ENCODE measurements at places on chromosomes 5 and 9.

DNA sequence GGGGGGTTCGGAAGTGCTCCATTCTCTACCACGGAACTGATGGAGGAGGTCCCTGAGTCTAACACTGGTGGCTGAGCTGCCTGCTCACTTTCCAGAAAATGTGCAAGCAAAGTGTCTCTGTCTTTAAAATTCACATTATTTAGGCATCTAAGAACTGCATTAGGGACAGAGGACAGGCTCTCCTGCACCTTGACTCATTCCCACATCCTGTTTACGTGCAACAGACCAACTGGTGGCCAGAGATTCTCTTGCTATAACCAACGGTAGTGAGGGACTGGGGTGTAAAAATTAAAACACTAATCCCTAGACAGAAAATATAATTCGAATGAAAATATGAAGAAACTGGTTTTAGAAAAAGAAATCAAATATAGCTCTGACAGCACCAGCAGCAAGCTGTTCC is 320.9 kb downstream of the IRX2 start:
- DNase-seq = no peak

DNA sequence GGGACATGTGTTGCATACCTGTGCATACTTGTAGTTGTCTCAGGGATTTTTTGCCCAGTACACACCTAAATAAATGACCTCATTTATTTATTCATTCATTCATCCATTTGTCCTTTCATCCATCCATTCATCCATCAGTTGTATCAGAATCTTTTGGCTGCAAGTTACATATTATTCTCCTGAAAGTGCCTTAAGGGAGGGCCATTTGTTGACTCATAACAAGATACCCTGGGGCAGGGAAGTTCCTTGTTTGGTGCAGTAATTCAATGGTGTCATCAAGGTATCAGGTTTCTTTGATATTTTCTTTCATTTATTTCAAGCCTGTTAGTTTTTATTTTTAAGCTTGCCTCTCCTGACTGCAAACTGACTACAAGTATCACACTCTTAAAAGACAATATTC is 597.9 kb upstream of the TLE4 start:
- no peak for DNase-seq

GRCh38 chr5:35867998-35868397 is 11.3 kb downstream of the IL7R start:
- no peak for DNase-seq

DNA sequence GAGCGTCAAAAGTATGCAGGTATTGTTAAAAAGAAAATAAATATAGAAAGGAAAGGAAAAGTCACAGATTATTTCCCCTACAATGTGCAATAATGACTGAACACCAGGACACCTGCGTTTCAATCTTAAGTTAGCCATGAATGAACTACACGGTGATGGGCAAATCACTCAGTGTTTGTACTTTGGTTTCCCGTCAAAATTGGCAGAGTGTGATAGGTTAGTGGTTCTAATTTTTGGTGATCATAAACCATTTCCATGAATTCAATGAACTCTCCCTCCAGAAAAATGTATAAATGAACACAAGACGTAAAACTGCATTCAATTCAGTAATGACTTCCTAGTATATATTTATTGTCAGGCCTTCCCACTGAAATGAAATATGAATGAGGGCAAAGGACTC is 59.0 kb upstream of the ITGA1 start:
- no peak for DNase-seq

- peak; percentile 21 for DNase-seq
These were observed 18.4 kb downstream of the SLC25A46 start for GRCh38 chr5:110757118-110757729.

- DNase-seq = no peak
These were observed 16.7 kb downstream of the SLC36A1 start for GRCh38 chr5:151464101-151464500.

DNA sequence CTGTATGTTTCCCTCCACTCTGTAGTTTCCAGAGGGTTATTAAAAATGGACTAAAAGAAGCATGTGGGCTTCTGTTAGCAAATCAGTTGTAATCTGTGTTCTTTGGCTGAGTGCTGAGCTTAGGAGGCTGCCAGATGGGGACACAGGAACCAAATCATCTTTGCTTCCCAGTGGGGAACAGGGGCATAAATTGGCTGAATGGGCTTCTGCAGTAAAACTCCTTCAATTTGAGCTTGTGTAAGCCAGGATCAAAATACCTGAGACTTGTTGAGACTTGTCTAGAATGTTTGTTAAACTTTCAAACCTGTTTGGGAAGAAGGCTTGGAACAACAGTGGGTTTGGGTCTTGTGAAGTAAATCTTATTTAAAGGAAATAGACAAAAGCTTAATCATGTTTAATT is 32.2 kb upstream of the TNFAIP8 start:
- no peak for DNase-seq

DNA sequence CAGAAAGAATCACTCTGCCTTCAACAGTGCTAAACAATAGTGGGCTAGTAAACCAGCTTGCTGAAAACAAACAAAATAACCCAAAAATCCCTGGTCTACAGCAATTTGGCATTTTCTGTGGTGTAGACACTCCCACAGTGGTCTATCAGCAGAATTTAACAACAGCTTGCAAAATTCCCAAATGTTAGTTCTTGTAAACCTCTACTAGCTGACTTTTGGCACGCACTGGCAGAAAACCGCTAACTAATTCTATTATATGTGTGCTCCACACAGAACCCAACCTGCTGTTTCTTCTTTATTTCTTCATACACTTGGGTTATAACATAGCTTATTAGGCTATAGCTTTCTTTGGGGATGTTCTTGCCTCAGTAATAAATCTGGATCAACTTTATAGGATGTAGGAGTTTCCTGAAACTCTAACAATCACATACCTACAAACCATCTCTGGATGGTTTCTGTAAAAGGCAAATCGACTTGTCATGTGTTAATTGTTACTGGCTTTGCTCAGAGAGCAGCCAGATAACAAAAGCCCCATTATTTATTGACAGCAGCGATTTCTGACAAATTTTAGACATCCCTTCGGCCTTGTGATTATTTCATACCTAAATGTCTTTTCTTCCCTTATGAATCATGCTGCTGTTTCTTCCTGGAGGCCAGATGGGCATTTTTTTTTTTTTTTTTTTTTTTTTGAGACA is 82.7 kb upstream of the NAA35 start:
- no peak for DNase-seq

GRCh38 chr5:2017540-2018389 is 135.0 kb upstream of the IRX4 start:
- no peak for DNase-seq

Measured in NCI-H774 (cell line).